ENCODE measurements at places on chromosomes 6 and 20.

- no peak for DNase-seq
These were observed 61.4 kb upstream of the TNFAIP3 start for GRCh38 chr6:137805622-137806021.

GRCh38 chr6:36076178-36077063 is 48.8 kb downstream of the MAPK14 start:
- no peak for DNase-seq

- no peak for DNase-seq
These were observed 81.1 kb downstream of the DTNBP1 start for GRCh38 chr6:15581751-15582150.

DNA sequence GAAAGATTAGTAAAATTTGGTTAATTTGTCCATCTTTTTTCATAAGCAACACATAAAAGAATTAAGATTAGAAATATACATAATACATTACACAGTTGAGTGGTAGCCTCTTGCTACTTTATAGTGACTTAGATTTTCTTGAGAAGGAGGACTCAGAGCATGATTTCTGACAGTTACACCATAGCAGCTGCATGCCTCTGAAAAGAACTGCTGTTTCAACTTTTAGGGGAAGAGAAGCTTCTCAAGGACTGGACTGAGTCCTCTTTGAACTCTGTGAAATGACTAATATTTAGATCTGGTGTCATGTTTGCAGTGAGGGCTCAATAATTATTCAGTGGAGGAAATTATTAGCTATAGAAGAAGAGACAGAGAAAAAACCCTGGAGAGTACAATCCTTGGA is 272.5 kb downstream of the BTBD9 start:
- no peak for DNase-seq

GRCh38 chr6:157216570-157216969 is 106.7 kb downstream of the TMEM242 start:
- DNase-seq: no peak

GRCh38 chr6:15621203-15622044 is 41.4 kb downstream of the DTNBP1 start:
- peak; percentile 8 for DNase-seq

DNA sequence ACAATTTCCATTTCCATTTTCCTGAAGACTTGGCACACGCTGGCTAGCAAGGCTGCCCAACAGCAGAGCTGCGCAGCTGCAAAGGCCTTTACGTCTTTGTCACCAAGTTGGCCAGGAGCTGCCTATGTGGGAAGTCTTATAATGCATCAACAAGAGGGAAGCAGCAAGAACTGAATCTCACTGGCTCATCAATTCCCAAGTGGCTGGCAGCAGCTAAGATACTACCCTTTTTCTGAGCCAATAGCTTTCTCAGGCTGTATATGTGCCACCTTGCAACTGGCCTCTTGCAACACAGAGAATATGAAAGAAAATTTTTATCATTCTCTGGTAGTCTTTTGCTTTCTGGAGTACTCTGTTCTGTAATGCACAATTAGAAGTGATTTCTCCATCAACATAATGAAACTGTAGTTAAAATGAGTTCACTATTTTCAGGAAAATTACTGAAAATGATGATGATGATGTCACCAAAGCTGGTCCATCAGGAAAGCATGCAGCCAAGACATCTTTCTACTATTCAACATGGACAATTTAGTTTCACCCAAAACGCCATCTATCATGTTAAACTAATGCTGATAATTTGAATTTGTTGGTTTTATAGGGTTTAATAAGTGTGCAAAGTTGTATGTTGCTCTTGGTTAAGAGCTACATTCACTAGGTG is 97.3 kb upstream of the FOXA2 start:
- DNase-seq: no peak

- DNase-seq: peak; percentile 21
These were observed 2.1 kb upstream of the COL20A1 start for GRCh38 chr20:63290677-63291472.

- DNase-seq: no peak
These were observed 230.8 kb downstream of the BCAS1 start for GRCh38 chr20:53839423-53840176.

- DNase-seq: no peak
These were observed 2.0 kb downstream of the ATXN1 start for GRCh38 chr6:16759181-16759645.

DNA sequence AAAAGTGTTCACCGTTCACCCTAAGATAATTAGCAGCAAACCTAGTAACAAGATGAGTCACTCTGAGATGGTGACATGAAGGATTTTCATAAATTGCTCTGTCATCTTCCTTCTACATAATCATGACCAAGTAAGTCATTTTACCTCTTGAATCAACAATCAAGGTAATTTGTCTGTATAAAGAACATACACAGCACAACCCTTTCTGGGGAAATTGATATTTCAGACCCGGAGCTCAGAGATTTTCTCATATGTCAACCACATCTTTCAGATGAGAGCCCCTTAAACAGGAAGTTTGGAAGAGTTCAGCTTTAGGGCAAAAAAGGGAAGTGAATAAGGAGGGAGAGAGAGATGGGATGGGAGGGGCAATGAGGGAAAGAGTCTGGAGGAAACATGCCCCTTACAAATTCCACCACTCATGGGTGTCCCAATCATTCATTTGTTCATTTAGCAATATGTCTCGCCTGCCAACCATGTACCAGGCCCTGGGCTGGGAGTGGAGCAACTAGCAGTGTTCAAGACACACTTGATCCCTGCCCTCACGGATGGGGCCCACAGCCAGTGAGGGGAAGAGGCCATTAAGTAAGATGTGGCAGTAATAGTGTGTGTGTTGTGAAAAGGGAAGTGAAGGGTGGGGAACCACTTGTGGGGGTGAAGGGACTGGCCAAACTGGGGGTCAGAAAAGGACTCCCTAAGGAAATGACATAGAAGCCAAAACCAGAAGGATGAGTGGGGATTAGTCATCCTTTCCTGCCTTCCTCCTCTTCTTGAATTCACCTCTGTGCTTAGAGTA is 190.9 kb downstream of the MAFB start:
- DNase-seq: no peak

DNA sequence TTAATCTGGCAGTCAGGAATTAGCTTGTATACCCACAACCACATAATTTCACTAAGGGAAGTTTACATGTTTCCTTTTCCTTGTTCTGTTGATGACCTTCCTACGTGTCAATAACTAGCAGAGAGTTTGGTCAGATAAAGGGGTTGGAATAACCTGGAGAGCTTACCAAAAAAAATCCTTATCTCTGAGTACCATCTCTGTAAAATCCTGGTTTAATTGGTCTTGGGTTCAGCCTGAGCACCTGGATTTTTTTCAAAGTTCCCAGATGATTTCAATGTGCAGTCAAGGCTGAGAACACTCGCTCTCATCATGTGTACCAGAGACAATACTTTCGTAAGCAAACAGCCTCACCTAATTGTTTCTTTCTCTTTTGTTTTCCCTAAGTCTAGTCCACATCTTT is 483.8 kb upstream of the FLRT3 start:
- DNase-seq: no peak

DNA sequence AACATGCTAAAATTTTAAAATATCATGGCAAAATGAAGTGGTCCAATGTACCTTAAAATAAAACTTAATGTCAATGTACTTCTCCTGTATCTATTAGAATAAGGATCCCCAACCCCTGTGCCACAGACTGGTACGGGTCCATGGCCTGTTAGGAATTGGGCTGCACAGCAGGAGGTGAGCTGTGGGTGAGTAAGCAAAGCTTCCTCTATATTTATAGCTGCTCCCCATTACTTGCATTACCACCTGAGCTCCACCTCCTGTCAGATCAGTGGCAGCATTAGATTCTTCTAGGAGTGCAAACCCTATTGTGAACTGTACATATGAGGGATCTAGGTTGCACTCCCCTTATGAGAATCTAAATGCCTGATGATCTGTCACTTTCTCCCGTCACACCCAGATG is 86.0 kb downstream of the SLC16A10 start:
- no peak for DNase-seq

DNA sequence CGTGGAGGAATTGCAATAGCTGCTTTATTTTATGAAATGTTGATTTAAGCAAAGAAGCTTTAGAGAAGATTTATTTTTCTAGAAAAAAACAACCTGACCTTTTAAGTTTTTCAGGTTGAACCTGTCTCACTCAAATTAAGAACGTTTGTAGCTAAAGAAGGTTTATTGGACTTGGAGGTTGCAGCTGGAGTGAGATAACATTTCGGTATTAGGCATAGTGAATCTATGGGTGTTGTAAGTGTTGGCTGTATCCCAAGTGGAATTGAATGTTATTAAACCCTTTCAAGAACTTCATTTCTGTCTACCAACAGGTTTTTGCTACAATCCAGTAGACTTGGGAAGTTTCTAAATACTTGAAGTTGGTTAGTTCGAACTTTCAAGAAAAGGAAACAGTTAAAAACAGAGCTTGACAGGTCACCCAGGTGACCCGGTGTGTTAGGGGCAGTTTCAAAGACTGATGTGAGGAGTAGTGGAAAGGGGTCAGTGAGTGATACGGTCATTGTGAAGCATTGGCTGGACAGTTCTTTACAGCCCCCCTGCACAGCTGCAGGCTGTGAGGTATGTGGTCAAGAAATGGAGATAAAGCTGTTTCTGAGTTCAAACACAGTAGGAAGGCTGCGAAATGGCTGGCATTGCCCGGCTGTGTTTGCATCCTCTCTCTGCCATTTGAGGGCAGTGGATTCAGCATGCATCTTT is 2.4 kb upstream of the TBCC start:
- no peak for DNase-seq

DNA sequence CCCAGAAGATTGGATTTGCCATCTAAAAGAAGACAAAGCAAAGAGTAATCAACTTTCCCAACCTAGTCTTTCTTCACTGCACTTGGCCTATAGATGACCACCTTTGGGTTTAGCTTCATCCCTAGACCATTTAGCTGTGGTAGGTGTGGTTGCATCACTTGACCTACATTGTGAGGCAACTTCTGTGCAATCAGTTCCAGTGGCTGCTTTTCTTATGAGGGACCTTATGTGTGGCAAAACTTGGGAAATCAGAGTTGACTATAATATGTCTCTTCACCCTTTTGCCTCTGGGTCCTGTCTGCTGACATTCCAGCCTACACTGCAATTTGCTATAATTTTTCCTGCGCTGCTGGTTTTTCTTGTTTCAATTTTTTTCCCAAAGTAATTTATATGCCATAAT is 55.2 kb downstream of the PRDM13 start:
- no peak for DNase-seq

- DNase-seq: peak; percentile 66
These were observed 131.3 kb upstream of the GMDS start for GRCh38 chr6:2376429-2377355.

DNA sequence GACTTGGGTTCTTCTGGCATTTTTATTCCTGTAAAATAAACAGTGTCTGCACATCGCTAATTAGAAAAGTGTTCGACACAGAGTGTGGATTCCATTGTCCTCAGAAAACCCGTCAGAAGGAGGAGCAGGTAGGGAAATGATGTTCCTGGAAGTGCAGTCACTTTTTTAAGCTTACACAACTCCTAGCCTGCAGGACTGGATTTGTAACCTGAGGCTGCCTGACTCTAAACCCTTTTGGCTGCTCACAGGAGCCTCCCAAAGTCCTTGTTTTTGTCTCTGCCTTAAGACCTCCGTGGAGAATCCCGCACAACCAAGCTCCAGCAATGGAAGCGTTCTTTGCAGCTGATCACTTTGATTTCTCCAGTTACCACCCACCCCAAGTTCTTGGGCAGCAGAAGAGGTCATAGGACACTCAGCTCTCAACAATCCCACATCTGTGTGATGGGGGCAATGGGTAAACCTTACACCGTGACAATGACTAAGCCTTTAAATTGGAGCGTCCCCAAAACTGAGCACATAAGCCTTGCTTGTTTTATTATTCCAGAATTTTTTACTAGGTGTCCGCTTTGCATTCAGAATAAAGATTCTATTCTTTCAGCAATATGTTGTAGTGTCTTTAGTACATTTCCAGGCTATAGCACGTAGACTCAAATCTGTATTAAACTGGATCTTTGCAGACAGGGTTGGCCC is 227.9 kb downstream of the TBXT start:
- no peak for DNase-seq

DNA sequence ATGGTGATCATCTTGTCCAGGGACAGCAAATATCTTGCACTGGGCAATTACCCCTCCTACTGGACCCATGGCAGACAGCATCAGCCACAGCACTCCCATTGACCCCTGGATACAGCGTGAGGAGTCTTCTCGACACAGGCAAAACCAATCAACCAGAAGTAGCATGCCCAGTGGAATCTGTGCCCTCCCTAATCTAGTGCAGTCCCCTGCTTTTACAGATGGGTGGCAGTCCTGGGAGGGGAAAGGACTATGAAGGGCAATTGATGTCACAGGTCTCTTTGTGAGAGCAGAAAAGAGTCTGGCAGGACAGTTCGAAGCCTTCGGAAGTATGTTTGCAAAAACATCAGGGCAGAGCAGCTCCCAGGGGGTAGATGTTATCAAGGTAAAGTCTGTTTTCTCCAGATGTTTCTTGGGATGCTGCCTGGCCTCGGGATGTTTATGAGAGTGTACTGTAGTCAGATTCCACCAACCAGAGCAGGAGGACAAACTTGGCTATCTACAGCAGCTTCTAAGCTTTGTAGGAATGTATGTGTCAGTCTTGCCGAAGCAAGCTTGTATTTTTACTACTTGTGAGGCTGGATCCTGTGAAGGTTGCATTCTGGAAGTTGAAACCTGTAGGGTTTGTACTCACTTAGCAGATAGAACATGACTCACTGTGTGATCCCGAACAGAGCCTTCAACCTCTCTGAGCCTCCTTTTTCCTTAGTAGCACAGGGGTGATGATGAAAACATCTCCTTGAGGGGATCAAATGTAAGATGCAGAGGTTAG is 63.0 kb upstream of the MYL9 start:
- DNase-seq: no peak

- DNase-seq: peak; percentile 87
These were observed 27.3 kb downstream of the PKIG start for GRCh38 chr20:44609516-44610312.

GRCh38 chr20:7608250-7608649 is 332.0 kb downstream of the HAO1 start:
- no peak for DNase-seq

- peak; percentile 31 for DNase-seq
These were observed 2.6 kb downstream of the GJA1 start for GRCh38 chr6:121437851-121438651.

DNA sequence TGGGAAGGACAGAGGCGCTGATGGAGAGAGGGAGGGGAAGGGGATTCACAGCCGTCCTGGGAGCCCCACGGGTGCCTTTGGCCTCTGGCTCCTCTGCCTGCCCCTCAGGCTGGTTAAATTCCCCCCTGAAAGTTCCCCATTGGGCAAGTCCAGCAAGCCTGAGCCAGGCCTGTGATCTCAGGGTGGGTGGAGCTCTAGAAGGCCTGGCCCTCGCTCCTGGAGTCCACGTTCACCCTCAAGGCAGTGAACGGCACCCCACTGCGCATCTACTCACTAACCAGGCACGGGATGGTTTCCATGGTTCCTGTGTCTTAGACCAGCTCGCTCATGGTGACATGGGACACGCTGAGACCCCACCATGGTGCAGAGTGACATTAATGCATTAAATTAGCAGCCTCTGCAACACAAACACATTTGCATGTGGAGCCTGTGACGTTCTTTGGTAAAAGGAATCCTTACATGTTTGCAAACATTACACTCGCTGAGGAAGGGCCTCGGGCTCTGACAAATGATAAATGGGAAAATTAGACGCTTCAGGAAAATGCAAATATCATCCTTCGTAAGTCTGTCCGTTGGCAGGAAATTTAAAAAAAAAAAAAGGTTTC is 452.7 kb downstream of the PREX1 start:
- DNase-seq: no peak

GRCh38 chr6:28542440-28543296 is 17.0 kb downstream of the GPX5 start:
- peak; percentile 79 for DNase-seq

Measured in ACHN (cell line).